ENCODE measurements at places on chromosomes 1 and 21.

GRCh38 chr1:83829106-83829505, 169.8 kb downstream of the TTLL7 start:
- no peak for DNase-seq

DNA sequence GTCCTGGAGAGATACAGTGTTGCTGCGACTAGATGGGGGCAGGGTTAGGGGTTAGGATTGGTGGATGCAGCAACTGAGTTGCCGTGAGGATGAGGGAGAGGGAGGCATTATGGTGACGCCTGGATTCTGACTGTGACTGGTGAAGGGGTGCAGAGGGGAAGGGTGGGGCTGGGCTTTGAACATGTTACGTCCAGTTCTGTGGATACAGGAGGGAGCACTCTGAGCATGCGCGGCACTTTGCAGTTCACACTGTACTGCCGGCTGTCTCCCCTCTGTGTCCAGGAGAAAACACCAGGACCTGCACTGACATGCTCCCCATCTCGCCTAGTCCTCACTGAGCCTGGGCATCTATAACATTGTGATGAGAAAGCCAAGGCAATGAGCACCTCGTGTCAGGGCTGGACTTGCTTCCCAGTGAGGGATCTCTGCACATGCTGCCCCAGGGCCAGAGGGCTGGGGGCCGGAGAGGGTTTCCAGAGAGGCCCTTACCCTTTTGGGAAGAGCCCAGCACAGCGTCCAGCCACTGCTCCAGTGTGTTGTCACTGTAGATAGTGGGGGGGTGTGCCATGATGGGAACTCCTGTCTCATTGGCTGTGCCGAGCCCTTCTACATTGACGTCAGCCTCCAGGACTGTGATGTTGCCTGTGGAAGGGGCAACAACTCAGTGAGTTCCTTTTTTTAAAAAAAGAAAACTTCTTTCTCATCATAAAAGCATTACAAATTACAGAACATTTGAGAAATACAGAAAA, 7.6 kb downstream of the FAM151A start:
- no peak for DNase-seq

DNA sequence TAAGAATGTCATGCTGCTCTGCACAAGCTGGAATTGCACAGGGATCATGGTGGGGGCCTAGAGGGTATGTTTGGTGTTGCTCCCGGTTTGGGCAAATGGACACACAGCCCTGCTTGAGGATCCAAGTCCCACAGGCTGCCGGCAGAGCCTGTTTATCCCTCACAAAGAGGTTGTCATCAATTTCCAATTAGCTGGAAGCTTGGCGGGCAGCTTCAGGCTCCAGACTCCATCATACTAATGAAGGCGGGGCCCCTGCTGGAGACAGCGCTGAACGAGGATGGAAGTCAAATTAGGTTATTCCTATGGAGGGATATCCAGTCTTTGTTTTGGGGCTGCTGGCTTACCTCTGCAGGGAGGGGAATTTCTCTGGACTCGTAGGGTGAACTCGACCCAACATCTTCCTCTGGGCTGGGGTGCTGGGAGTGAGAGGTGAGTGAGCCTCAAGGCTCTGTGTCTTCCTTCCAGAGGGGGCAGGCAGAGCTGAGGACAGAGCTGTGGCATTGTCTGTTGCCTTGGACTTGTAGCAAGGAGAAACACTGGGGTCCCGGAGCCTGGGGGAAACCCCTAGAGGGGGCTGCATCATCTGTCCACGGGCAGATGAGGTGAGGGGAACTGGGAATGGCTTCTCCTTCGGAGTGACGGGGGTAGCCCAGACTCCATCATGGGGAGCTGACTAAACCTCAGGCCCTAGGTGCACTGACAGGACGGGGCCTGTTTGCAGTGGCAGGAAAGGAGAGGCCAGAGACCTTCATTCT, 24.9 kb upstream of the PARP1 start:
- no peak for DNase-seq

GRCh38 chr1:235583511-235584001, 66.0 kb downstream of the GNG4 start:
- no peak for DNase-seq

DNA sequence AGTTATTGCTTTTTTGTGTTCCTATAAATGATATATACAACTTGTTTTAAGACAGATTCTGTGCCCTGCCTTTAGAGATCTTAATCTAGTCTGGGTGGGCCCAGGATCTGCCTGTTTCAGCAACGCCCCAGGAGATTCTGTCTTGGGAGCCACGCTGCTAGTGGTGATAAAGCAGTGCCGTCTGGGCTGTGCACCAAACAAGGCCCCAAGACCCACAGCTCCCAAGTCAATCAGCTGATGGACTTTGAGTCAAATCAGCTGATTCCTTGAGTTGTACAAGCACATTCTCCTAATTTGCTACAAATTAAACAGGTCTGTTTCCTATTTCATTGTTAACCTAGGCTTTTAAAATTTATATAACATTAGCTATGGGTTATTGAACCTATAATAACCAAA, 15.7 kb upstream of the SLC44A3 start:
- no peak for DNase-seq

DNA sequence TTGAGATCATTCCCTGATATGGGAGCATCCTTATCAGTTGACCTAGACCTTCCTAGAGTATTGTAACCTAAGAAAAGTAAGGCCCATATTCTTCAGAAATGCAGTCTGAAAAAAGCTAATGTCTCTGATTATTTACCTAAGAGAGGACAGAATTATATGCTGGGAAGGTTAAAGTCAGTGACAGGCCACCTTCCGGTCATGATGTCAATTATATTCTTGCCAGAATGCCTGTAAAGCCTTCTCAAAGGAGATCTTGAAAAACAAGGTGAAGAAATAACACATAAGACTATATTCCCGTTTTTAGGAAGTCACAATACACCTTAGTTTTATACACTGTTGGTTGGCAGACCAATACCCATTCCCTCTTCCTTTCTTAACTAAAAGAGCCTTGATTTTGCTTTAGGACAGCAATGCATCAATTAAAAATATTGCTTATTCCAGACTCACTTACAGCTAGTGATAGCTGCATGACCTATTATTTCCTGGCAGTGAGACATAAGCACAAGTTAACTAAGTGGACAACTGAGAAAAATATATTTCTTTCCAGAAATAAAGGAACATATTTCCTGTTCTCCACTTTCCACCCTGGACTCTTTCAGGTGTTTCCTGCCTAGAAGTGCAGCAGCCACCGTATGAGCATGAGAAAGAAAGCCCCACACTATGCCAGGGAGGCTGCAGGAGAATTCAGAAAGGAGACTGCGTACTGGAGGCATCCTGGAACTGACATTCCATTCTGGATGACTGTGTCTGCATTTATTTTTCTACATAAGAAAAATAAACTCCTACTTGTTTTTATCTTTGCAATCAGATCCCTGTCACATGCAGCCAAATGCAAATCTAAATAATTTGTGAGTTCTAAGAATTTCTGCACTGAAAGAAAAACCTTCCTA, 332.9 kb upstream of the PTBP2 start:
- no peak for DNase-seq

- DNase-seq = peak; percentile 93
These were observed 33.6 kb downstream of the ACOT11 start for GRCh38 chr1:54581621-54582035.

DNA sequence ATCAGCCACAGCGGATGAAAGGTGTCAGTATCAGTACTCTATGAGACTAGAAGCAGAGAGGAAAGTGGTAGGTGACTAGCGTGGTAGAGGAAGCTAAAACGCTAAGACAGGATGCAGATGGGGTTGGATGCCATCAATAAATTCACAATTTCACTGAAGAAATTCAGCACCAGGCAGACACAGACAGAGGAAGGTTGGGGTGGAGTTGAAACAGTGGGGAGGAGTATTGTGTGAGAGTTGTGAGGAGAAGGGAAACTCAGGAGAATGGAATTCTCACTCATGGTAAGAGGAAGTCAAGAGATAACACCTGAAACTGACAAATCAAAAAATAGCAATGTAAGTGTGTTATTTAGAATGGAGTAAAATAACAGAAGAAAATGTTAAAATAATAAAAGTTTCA, 208.5 kb upstream of the DAB1 start:
- no peak for DNase-seq

- DNase-seq = no peak
These were observed 121.8 kb upstream of the ERG start for GRCh38 chr21:38619992-38620479.

GRCh38 chr1:20302108-20302471, 11.4 kb downstream of the VWA5B1 start:
- no peak for DNase-seq

DNA sequence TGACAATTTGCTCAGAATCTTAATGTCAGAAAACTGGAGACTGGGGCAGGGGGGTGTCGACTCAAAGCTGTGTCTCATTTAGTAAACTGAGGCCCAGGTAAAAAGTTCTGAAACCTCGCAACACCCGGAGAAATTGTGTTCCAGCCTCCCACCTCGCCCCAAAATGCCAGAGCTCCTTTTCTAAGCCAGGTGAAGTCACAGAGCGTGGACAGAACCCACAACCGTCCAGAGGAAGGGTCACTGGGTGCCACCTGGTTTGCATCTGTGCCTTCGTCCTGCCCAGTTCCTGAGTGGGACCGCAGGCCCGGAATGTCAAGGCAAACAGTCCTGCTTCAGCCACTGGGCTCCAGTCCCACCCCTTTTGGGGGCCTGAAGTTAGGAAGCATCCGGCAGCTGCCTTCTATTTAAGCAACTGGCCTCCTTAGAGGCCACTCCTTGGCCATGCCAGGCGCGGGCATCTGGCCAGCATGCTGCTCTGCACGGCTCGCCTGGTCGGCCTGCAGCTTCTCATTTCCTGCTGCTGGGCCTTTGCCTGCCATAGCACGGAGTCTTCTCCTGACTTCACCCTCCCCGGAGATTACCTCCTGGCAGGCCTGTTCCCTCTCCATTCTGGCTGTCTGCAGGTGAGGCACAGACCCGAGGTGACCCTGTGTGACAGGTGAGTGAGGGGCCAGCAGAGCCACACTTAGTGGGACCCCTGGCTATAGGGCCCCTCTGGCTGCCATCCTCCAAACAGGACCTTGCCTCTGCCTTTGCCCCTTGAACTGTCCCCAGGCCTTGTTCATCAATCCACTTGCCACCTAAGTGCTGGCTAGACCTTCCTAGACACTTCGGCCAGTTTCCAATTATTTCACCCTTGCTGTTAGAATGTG, at the start of gene TAS1R1:
TSS of gene TAS1R1 (plus strand) at position 401 of the 872 bp plus-strand sequence. CDS start at position 468, 67 bp downstream.
- peak; percentile 51 for DNase-seq

- peak; percentile 80 for DNase-seq
These were observed 503.5 kb upstream of the PKN2 start for GRCh38 chr1:88180449-88181108.

GRCh38 chr21:14591377-14591776, 45.3 kb upstream of the SAMSN1 start:
- no peak for DNase-seq

DNA sequence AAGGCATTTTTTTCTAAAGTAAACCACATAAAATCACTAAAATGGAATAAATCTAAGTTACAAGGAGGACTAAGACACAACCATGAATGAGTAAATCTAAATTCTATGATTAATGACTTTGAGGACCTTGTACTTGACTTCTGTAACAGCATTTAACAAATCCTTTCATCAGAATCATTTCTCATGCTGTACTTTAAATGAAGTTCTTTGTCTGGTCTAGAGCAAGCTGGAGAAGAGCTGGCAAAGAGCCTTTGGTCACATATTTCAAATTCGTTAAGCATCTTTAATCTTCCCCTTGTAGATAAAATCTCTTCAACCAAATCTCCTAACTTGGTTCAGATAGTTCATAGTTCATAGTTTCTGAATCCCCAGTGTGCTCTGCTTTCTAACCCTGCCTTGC, 405.4 kb downstream of the PTPRC start:
- no peak for DNase-seq

GRCh38 chr1:87202922-87203655, 125.6 kb upstream of the LMO4 start:
- no peak for DNase-seq

GRCh38 chr1:183270541-183271141, 84.6 kb downstream of the LAMC2 start:
- no peak for DNase-seq

DNA sequence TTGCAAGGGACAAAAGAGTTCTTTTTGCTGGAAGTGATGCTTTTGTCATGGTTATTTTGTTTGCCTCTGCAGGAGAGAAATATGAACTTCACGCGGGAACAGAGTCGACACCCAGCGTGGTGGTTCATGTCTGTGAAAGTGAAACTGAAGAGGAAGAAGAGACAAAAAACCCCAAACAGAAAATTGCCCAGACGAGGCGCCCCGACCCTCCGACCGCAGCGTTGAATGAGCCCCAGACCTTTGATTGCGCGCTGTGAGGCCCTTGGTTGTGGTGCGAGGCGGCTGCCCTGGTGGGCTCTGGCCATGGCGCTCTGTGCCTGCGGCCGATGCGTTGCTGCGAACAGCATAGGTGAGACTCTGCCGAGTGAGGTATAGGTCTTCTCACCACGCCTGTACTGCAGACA, 20.9 kb upstream of the NCMAP start:
- peak; percentile 19 for DNase-seq

GRCh38 chr21:40846587-40847411, at the start of gene DSCAM:
Gene DSCAM (minus strand): TSS chr21:40847158. CDS start chr21:40846661, 497 bp downstream.
- no peak for DNase-seq

GRCh38 chr21:44372616-44373015, 19.2 kb downstream of the TRPM2 start:
- DNase-seq = no peak

GRCh38 chr1:53821380-53821779, 16.7 kb downstream of the NDC1 start:
- no peak for DNase-seq

DNA sequence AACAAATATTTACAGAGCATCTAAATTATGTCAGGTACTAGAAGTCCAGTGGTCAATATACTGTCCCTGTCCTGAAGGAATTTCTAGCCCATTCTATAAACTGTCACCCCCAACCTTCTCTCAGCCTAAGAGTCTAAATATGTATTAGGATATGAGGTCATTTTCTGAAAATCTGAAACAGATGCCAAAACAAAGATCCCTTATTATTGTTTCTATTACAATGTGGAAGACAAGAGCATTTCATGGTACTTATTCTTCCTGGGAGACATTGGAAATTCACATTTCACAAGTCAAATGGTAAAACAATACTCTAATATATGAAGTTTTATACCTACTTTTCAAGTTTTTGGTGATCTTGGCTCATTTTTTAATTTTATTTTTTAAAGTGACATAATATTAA, 2.6 kb downstream of the CLCA1 start:
- DNase-seq = no peak

- DNase-seq = no peak
These were observed 47.9 kb upstream of the TARBP1 start for GRCh38 chr1:234526922-234527321.

DNA sequence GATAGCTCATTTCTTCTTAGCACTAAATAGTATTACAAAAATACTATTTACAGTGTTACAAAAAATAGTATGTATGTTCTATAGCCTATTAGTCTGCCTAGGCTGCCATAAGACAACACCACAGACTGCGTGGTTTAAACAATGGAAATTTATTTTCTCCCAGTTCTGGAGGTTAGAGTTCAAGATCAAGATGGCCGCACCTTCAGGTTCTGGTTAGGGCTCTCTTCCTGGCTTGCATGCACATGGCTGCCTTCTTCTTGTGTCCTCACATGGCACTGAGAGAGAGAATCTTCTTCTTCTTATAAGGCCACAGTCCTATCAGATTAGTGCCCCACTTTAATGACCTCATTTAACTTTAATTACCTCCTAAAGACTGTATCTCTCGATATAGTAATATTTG, 4.1 kb downstream of the ATF6 start:
- no peak for DNase-seq

- DNase-seq = no peak
These were observed 16.6 kb upstream of the DR1 start for GRCh38 chr1:93328809-93329760.

Data from mucosa of gallbladder (tissue), 1 donor.